K562 (cell line): ENCODE measurements at places on chromosomes 7 and 10.

- DNase-seq, result no peak
Observed at GRCh38 chr7:78765943-78766729, 687.3 kb downstream of the MAGI2 start.

GRCh38 chr10:109166935-109167334, 756.4 kb downstream of the XPNPEP1 start:
- no peak for DNase-seq

- DNase-seq, result no peak
Observed at GRCh38 chr10:28623483-28623882, 53.8 kb upstream of the BAMBI start.

DNA sequence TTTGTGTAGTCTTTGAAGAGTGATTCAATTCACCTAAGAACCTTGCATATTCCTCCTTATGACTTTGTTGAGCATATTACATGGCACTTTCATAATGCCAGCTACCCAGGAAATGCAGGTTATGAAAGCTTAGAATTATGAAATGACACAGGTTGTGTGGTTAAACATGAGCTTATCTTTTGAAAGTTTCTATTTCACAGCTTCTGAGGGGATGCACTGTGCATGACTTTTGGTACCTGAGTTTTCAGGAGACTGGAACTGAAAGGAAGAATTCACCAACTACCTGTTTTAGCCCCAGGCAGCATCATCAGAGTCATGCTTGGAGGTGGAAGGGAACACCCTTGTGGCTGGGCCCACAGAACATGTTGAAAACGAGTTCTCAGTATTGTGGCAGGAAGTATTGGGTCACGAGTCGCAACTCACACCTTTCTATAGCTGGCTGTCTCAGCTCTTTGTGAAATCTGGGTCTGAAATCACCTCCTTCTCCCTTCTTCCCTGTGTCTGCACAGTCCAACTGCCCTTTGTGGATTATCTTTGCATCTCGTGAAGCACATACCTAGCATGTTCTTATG, 228.2 kb downstream of the PTEN start:
- DNase-seq, result no peak

DNA sequence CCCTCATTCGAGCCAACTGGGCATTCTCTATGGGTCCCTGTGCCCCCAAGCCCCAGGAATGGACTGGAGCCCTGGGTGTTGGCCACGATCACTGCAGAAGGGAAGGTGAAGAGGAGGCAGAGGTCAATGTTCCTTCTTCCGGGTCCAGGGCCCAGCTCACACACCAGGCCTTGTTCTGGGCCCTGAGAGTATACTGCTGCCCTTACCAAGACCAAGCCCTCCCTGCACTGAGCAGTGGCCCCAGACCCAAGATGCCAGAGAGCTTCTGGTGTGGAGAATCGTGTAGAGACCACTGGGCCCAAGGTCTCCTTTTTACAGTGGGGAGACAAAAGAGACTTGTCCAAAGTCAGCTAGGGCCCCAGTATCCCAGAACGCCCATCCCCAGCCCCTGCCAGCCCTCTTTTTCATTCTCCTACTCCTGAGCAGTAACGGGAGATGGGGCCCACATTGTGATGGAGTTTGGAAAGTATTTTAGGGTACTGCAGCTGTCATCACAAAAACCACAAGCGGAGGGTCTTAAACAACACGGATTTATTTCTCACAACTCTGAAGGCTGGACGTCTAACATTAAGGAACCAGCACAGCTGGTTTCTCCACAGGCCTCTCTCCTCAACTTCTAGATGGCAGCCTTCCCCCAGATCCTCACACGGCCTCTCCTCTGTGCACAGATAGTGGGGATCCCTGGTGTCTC, 79.4 kb downstream of the PDGFA start:
- no peak for DNase-seq

DNA sequence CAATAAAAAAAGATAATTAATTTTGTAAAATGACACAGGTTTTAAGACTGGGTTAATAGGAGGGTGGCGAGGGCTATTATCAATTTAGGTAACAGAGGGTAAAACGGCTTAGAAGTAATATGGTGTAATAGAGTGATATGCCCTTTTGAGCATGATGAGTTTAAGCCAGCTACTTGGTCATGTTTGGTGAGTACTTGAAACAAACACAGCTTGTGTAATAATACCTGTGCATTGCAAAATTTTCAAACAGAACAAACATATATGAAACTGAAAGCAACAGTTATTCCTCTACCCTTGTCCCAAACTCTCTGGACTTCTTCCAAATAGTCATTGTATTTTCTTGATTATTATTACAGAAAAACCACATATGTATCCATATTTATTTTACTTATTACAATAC, 241.7 kb downstream of the MAGI2 start:
- DNase-seq, result no peak

GRCh38 chr10:22893781-22894180, 34.1 kb upstream of the ARMC3 start:
- no peak for DNase-seq

- peak; percentile 87 for DNase-seq
Observed at GRCh38 chr7:106598663-106599342, 62.2 kb downstream of the CCDC71L start.

GRCh38 chr10:114353383-114353782, 50.9 kb downstream of the AFAP1L2 start:
- DNase-seq, result no peak

DNA sequence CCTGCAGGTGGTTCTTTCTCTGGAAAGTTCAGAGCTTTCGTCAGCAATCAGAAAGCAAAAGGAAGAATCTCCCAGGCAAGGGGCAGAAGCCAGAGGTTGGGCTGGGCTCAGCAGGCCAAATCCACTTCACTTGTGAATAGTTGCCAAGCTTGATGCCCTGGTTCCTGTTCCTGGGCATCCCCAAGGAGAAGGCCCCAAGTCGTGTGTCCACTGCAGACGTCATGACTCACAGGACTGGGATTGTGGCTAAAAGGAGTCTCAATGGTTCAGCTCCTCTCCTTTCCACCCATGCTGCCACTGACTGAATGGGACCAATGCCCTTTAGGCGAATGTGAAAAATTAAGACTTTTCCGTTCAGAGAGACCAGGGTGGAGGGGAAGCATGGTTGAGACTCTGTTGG, 38.6 kb upstream of the TRIM8 start:
- no peak for DNase-seq

DNA sequence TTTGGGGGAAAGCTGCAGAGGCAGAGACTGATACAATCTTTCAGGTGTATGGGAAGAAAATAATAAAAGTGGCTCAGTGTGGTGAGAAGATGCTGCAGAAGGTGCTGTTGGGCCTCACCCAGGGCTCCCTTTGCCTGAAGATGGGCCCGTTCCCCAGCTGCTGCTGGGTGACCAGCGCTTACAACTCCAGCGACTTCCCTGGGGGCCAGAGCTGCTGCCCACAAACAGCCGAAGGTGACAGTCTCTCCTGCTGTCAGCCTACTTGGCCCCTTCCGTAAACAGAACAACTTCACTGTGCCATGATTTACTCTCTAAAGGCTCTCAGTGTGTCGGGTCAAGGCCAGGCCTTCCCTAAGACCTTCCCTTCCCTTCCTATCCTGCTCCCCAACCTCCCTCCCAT, 93.6 kb upstream of the PCBD1 start:
- DNase-seq, result no peak
